ENCODE measurements at places on chromosomes 3 and 15. TPM values are rescaled to one million over a fixed set of nuclear protein-coding genes. Genes with fewer than 3 reads are reported as not detected.

Gene GPX1
- 95.4 TPM for total RNA-seq

Gene GOLGA8M
- total RNA-seq = 33.1 TPM

Gene FXR1
- total RNA-seq = 158 TPM

Gene NEK11
- total RNA-seq = 4.1 TPM

Gene CCDC39
- not detected for total RNA-seq

Gene FMN1
- 0.55 TPM for total RNA-seq

Gene CMTM8
- total RNA-seq = 0.36 TPM

Gene CACNA1D
- total RNA-seq = 1.2 TPM

Measured in natural killer cell treated with Interleukin-12 subunit alpha and Interleukin-12 subunit beta and Interleukin-15 and Interleukin-18, amount 100 ng/mL, for 72 hours (primary cell).